ENCODE measurements at places on chromosomes 5 and 9.

DNA sequence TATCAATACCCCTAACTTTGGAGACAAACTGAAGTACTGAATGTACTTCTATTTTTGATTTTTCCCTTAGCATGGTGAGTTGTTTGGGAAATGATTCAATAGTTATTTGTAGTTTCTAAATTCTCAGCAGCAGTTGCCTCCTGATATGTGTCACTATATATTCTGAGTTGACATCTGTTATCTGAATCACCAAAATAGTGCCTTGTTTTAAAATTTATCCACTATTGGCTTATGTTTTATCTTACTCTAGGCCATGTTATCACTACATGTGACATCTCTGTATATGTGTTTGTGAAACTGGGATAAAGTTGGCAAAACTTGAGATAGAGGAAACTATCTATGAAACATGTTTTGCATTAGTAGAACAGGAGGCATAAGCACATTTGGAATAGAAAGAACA lies 317.6 kb downstream of the TLE4 start:
- DNase-seq: no peak

DNA sequence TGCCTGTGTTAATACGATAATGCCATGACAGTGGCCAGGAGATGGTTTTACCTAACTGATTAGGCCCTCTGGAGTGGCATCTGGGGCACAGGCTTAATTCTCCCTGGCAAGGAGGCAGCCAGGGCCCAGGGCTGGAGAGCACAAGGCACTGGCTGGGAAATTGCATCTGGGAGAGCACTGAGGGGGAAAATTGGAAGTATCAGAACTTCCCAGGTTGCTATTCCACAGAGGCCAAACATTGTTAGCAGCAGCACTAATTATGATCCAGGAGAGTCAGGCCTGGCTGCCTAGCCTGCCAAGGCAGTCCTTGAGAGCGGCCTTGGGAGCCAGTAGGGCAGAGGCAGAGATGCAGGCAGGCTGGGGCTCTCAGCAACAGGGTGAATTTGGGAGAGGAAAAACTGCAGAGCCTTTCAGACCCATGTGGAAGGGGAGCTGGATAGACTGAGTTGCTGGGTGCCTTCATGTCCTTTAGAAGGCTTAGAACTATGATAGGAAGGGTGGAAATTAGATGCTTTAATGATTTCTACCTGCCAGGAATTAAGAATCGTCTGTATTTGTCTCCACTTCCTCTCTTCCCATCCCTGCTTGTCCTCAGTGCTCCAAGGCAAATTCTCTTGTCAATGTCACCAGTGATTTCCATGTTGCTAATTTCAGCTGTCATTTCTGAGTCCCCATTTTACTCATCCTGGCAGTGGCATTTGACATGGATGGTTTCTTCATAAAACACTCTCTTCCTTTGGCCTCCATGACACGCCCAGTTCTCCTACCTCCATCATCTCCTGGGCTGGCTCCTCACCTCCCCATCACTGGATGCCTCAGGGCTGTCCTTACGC lies 56.1 kb upstream of the HSPA9 start:
- DNase-seq: no peak

- DNase-seq: no peak
Measured at GRCh38 chr5:53302529-53302928, 177.9 kb upstream of the FST start.

DNA sequence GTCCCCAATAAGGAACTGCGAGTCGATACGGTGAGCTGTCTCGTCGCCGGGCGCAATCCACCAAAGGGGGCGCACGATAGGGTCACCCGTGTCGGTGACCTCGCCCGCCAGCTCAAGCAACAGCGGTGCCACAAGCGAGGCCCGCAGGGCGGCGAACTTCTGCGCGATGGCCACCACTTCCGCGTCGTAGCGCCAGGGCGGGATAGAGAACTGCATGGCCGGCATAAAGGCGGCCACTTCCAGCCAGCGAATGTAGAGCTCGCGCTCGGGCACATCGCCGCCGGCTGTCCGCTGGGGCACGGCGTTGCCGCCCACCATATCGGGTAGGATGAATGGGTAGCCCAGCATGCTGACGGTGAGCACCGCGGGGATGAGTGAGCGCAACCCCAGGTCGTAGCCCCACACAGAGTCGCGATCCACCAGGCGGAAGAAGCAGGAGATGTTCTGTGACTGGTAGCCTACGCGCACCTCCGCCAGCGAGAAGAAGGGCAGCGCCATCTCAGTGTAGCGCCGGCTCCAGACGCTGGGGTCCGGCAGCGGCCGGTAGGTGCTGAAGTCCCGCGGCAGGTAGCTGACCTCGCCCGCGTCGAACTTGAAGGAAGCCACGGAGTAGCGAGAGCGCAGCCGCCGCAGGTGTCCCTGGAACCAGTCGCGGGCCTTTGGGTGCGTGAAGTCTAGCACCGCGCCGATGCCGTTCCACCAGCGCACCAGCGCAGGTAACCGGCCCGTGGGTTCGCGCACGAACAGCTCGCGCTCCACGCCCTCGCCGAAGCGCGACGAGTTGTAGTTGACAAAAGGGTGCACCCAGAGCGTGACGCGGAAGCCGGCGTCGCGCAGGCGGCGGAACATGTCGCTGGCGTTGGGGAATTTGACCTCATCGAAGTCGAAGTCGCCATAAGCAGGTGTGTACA lies 5.5 kb downstream of the MYORG start:
- DNase-seq: no peak

GRCh38 chr5:133613184-133613583 lies 843 bp upstream of the FSTL4 start:
- DNase-seq: no peak

DNA sequence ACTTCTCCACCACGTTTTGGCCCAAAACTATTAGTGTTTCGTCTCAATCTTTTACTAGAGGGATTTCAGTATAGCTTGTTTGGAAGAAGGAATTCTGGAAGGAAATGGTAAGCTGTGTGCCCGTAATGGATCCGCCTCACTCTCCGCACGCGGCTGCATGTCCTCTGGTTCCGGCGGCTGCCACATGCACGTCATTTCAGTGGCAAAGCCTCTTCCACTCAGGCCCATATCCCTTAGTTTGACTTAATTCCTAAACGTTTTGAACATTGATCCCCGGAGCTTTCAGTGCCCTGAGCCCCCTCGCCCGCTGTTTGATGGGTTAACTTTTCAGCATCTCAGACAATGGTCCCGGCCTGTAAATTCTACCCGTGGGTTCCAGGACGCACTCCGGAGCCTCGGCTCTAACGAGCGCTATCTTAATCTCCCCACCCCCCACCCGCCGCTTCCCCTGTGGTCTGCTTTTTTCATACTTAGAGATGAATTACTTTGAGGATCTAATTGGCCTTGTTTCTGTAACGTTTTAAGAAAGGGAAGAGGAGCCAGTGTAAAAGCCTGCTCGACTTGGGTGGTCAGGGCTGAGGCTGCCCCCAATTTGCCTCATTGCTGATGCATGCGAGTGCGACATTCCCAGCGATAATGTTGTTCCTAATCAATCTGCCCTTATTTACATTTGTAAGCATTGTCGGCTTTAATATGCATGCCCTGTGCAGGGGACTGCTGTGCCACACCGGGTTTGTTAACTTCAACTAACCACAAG lies 4.6 kb downstream of the PTCH1 start:
- DNase-seq: no peak

- no peak for DNase-seq
Measured at GRCh38 chr5:37272511-37272910, 23.3 kb upstream of the CPLANE1 start.

DNA sequence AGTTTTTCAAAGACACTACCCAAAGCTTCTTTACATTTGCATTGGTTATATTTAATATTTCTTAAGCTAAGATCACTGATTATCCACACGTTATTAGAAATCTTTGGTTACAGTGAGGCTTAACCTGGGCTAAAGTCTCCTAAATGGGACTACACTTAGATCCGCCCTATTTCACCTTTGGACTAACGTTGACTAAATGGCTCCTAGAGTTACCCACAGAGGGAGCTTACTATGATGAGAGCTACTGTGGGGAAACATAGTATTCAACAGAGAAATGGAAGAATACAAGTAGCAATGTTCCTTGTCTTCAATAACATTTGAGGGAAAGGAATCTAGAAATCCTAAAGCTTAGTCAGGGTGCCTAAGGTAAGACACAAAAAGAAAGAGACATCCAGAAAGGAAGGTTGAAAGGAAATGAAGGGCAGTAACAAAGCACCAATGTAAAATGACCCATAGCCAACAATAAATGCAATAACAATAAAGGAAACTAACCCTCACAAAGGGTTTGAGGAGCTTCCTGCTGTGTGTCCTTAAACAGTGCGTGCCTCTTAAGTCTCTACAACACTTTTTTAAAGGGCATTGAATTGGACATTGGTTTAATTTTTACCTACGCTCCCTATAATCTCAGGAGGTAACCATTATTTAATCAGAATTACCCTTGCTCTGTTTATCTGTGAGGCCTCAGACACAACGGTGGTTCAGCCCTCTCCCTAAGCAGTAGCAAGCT lies 217.1 kb downstream of the PJA2 start:
- no peak for DNase-seq

GRCh38 chr5:5198135-5198534 lies 58.0 kb downstream of the ADAMTS16 start:
- DNase-seq: no peak

DNA sequence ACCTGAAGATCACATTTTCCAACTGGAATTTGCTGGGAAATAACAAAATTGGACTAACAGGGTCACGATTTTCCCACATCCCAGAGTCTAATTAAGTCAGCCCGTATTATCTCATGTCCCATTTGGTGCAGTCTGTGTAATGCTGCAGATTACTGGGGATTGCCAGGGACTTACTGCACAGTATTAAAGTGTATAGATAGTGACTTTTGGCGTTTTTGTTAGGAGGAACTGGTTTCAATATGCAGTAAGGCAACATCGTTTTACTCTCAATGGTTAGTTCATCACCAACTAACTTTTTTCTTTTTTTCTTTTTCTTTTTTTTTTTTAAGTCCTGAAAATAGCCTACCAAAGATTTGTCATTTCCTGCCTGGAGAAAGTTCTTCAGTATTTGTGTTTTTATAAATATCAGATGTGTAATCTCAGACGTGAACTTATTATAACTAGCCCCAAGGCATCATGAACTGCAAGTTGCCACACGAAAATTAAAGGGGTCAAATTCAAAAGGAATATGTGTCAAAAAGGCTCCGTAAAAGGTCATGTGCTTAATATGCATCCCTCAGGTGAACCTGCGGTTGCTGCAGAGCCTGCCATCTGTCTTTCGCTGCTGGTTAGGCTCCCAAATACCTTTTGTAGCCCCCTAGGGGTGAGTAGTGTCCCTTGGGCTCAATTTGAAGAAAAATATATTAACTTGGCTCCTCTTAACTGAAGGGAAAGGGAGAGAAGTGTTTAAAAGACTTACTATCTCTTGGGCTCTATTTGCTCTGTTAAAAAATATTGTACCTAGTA lies 176.7 kb upstream of the ADAMTSL1 start:
- DNase-seq: no peak

DNA sequence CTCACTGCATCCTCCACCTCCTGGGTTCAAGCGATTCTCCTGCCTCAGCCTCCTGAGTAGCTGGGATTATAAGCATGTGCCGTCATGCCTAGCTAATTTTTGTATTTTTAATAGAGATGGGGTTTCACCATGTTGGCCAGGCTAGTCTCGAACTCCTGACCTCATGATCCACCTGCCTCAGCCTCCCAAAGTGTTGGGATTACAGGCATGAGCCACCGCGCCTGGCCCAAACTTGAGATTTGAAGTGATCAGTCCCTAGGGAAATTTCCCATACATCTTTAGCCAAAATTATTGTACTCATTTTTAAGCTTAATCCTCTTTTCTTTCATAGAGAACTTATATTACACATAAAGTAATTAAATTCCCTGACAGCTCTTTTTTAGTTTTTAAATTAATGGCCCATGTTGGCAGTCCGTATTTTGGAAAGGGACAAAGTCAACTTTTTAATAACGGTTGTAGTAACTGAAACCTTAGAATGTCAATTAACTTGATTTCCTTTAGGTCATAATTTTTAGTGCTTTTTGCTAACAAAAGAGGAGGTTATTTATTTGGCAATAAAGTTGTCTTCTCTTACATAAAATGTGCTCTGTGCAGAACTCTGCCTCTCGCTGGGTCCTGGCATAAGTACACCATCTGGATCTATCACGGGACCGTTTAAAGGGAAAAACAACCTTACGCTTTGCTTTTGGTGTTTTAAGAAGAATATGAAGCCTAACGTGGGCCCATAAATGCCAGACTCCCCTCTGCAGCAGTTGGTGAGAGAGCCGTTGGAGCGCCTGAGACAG lies 142.3 kb upstream of the OTULINL start:
- DNase-seq: no peak

DNA sequence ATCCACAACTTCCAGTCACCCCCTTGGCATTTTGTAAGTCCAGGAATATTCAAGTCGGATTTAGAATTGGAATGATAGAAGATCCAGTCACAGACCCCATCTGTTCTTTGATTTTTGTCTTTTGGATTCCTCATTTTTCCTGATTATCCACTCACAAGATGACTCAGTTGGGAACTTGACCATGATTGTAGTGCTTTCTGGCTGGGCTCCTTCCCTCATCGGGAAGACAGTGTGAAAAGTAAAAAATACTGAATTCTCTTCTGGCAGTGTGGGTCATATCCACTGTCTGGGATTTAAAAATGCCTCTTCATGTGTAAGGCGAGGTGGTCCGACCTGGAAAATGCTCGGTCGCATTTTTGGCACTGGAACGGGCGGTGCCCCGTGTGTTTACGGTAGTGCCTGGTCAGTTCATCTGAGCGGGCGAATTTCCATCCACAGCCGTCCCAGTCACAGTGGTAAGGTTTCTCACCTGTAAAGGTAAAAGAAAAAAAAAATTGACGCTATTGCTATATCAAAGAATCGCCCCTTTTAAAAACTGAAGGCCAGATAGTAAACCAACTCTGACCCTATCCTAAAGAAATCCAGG lies 4.0 kb downstream of the KLF4 start:
- DNase-seq: no peak

DNA sequence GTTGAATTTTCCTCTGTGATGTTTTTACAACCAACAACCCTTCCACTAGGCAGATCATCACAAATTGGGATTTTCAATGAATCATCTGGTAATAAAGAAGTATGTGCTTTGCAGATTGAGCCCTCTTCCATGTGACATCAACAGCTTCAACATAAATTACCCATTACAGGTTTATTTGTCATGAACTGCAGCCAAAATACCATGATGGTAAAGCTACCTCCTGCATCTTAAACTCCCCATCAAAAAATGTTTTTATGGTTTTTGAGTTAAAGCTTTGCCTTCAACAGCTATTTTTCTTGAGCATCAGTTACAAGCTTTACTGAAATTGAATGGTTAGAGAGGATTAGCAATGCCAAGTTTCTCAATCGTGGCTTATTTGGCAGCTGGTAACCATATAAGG lies 211.4 kb upstream of the TUSC1 start:
- DNase-seq: no peak

- DNase-seq: no peak
Measured at GRCh38 chr9:130467316-130467715, 22.6 kb downstream of the ASS1 start.

- DNase-seq: no peak
Measured at GRCh38 chr5:57054671-57055070, 102.7 kb upstream of the MIER3 start.
